ENCODE measurements at places on chromosomes 3 and 15.
A peak's percentile ranks its signal among the peaks of the same experiment; 100 is the strongest.

DNA sequence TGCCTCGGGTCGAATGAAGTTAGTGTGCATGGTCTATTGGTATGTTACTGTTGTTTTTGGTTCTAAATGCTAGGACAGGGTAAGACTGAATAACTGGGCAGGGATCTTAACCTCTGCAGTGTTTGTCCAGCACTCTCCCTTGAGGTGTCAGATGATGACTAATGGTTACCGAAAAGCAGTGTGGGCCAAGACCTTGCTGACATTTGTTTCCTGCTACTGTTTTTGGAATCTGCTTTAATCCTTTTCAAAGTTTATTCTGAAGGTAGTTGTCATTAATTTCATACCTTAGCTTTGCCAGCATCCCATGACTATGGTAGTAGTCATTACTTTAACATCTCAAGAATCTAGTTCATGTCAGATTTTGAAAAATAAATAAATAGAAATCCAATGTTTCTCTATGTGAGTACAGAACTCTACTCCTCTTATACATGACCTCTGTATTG is 117.0 kb downstream of the P3H2 start:
- DNase-seq = no peak

- peak; percentile 47 for DNase-seq
Measured at GRCh38 chr3:4805662-4806061, 173.6 kb upstream of the BHLHE40 start.

DNA sequence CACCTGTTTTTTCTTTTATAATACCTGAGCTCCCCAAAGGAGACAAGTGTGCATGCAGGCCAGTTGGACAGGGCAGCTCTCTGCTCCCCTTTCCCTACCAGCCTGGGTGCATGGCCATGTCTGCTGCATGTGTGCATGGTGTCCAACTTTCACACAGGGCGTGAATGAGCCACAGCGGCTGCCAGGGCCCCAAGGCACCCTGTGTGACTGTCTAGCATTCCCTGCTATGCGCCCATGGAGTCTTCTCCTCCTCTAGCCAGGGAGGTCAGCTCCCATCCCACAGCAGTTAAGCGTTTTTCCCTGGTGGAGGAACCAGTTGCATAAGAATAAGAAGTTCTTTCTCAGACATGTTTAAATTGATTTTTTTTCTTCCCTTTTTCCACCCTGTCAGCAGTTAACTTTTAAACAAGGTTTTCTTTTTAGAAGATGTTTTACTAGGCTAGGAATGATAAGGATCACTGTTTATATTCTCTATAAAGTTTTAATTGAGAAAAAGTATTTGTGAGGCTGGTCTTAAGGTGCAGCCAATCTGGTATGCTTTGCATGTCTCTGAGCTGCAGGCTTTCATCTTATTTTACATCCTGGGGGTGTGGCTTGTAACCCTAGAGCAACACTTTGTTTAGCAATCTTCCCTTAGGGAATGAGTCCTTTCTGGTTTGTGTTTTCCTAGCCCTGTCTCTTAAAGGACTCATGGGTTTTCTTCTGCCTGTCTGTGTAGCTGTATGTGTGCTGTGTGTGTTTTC is 20.5 kb upstream of the OR5H1 start:
- no peak for DNase-seq

- no peak for DNase-seq
Measured at GRCh38 chr3:45261333-45262110, 35.4 kb upstream of the TMEM158 start.

DNA sequence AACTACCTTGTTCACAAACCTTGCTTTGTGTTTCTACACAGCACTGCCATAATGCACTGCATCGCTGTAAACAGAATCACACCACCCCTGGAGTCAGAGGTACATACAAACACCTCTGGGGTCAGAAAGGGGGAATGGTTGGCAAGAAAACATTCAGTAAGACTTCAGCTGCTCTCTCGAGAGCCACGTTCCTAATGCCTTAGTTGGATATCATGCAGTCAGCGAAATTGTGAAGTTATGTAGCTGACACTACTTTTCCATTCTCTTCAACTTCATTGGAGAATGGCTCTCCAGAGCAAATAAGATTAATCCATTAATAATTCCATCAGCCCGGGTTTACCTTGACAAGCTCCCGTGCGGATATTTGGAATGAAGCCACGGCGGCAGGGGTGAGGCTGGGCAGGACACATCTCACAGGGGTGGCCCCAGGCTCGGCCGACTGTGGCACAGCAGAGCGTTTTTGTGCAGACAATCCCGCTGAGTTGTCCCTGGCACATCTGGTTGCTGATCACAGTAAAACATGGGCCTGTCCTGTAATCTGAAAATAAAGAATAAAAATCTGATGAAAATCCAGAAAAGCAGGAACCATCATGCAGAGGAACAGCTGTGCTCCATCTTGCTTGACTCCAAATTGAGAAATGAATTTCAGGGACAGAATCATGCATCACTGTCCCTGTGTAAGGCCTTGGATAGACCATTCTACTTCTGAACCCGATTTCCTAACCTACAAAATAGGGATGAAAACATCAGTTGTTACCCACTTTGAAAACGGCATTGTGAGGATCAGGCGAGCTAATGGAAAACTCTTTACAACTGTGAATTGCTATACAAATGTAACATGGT is 108.0 kb downstream of the FBN1 start:
- no peak for DNase-seq

DNA sequence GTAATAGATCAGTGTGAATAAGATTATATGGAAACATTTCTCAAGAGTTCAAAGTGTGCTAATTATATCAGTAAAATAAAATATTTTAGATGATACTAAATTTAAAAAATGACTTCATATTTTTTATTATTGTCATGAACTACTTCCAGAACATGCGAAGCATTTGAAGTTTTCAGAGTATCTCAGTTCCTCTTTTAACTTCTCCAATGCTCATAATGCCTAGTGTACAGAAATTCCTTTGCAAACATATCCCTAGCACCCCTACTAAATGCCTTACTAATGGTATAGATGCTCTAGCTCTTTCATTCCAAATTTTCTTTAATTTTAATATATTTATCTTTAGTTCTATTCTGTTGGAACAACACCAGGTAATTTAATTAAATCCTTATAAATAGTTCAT is 580.4 kb downstream of the CADM2 start:
- DNase-seq = no peak

DNA sequence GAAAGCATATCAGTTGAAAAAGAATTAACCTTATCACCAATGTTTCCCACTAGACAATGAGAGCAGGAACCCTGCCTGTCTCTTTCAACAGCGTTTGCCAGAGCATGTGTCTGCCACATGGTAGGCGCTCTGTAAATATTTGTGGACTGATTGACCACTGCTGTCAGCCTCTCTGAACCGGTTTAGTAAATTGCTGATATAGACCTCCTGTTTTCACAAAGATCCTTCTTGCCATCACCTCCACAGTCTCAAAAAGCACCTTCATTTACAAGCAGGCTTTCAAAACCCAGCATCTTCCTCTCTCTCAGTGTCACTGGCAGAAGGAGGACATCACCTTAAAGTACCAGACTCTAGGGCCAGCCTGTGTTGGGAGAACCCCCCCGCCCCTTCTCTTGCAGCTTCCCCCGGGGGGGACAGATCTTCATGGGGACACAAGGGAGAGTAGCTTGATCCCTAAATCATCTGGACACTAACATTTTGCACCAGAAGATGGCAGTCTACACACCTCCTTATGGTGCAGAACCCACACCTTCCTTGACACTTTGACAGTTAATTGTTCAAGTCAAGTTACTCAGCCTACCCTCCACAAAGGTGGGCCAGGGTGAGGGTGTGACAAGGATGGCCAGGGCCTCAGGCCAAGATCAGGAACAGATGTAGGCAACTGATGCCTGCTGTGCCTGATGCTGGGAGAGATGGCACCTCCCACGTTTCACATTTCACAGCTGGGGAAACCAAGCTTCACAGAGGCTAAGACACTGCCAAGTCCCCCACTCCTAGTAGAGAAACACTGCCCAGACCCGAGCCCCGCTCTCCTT is 37.8 kb upstream of the USP3 start:
- no peak for DNase-seq

- no peak for DNase-seq
Measured at GRCh38 chr3:175411946-175412345, 552.8 kb downstream of the NAALADL2 start.

DNA sequence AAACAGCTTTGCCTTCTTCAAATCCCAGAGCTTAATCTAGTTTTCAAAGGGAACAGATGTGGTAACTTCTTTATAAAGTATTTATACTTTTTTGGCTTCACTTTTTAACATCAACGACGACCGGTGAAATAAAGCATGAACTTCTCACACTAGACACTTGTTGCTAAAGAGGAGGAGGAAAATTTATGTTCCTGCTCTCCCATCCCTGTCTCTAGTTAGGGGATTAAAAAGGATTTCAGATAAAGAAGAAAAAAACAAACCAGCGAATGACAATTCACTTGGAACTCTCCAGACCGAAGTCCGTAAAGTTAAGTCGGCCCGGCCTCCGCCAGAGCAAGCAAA is 672 bp downstream of the NEDD4 start:
- DNase-seq = no peak

- no peak for DNase-seq
Measured at GRCh38 chr15:100802421-100803170, 77.0 kb upstream of the ALDH1A3 start.

- no peak for DNase-seq
Measured at GRCh38 chr15:25688166-25688565, 175.0 kb downstream of the ATP10A start.

DNA sequence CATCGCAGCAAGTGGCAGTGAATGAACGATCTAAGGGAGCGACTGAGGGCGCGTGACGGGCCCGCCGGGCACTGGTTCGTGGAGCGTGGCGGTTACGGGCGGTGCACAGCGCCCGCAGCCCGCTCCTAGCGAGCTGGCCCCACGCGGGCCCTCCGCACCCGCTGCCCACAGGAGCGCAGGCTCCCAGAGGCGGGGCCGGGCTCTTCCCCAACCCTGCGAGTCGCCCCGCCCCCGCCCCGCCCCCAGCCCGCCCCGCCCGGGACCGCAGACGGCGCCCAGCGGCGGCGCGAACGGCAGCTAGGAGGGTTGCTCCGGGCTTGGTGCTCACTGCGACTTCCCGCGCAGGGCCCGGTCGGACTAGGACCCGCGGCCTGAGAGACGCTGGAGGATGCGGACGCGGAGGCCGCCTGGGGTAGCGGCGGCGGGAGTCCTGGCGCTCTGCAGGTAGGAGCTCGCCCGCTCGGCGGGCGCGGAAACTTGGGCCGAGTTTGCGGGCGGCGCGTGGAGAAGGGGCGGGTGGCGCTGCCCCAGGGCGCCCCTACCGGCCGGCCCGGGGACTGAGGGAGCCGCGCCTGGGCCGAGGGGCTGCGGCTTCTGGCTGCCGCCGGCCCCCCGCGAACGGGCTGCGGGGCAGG is at the start of gene C15orf39:
Gene C15orf39, plus strand, starts transcription at position 267 of the 635 bp plus-strand sequence. CDS start 4,167 bp downstream, outside the sequence.
- peak; percentile 51 for DNase-seq

GRCh38 chr15:74541494-74542165 is 610 bp downstream of the ARID3B start:
- DNase-seq = peak; percentile 57

- DNase-seq = no peak
Measured at GRCh38 chr15:65577129-65577996, 33.6 kb downstream of the INTS14 start.

GRCh38 chr3:195182470-195182795 is 88.5 kb downstream of the XXYLT1 start:
- no peak for DNase-seq

- DNase-seq = no peak
Measured at GRCh38 chr3:153973722-153974265, 147.4 kb upstream of the ARHGEF26 start.

DNA sequence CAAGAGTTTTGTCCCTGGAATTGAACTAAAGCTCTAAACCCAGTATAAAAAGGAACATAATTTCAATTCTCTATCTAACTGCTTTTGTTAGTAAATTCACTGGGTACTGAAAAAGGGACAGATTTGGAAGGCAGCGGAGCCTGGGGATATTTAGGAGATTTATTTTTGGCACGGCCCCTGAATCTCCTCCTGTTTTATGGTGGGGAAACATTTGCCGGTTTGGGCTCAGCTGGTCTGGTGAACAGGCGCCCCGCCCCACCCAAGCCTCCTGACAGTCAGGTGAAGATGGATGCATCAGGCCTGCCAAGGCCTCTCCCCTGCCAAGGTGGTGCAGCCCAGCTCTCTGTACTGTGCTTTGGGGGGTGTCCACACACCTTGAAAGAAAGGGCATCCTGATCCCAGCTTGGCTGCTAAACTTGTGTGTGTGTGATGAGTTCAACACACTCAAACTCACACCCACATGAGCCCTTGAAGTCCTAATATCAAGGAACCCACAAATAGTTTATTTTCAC is 46.3 kb downstream of the EBLN2 start:
- DNase-seq = no peak

- no peak for DNase-seq
Measured at GRCh38 chr3:161740421-161740820, 243.8 kb downstream of the OTOL1 start.

DNA sequence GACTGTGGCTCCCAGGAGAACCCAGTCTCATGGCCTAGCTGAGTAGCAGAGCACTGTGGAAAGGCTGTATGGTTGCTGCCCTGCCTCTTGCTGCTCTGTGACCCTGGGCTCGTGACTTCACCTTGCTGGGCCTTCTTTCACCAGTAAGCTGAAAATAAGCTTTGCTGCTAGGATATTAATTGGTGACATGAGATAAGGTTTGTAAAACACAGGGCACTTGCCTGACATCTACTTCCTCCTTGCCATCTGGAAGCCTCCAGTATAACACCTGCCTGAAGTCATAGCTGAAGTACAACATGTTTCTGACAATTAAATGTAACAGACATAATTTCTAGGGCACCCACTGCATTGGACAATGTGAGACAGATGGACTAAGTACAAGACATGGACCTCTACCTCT is 53.6 kb downstream of the CLEC3B start:
- no peak for DNase-seq

DNA sequence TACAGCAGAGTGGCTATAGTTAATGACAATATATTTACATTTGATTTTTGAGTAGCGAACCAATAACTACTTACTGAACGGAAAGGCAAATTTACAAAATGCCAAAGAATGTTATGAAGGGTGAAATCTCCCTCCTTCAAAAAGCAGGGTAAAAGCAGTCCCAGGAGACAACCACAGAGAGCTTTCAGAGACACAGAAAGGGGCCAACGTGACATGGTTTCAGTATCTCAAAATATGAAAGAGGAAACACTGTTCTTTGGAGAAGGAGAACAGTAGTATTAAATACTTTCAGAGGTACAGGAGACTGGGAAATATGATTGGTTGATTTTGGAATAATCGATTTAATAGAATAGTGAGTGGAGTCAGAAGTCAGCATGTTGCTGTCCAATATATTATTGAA is 52.3 kb upstream of the ROBO1 start:
- DNase-seq = no peak

DNA sequence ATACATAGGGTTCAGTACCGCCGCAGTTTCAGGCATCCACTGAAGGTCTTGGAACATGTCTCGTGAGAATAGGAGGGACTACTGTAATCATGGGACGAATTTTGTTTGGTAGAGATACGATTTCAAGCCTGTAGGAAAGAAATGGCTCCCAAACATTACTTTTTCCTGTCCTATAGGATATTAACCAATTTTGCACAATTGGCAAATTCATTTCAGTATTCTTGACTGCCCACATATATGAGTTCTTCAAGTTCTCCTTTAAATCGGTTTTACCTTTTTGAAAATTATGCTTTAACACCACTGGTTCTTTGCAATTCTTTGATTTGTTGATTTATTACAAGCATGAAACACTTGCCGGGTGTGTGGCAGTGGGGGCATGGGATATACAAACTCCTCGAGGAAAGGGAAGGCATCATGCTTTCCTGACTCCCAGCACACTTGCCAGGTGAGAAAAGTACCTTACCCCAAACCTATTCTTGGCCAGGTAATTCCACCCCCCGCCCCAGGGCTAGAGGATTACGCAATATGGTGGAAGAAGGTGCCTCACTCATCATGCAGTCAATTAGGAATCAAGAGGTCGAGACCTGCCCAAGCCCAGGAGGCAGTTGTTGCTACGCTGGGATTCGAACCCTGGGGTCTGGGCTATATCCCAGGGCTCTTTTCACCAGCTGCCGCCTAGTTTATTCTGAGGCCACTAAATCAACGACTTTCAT is 584 bp upstream of the LARS2 start:
- no peak for DNase-seq
